Putamen (tissue), 1 donor: ENCODE measurements at places on chromosomes 4 and X.
A peak's percentile ranks its signal among the peaks of the same experiment; 100 is the strongest.

- no peak for DNase-seq
These were observed 329.5 kb downstream of the GRIA2 start for GRCh38 chr4:157550028-157550427.

GRCh38 chrX:318068-318738 lies 393 bp downstream of the GTPBP6 start:
- DNase-seq = peak; percentile 95

DNA sequence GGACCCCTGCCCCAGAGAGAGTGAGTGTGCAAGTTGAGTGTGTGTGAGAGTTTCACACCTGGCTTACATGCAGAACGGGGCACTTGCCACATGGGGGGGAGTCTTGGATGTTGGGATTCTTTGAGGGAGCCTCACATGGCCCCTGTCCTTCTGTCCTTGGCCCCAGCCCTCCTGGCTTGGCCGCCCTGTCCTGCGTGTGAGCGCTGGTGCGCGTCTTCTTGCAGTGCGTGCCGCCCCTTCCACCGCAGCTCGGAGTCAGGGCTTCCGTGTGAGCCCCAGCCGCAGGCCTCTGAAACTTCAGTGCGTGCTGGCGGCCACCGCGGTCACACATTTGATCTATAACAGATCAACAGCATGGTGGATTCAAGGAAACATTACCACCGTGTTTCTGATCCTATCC lies 30.1 kb upstream of the HGFAC start:
- DNase-seq = no peak

DNA sequence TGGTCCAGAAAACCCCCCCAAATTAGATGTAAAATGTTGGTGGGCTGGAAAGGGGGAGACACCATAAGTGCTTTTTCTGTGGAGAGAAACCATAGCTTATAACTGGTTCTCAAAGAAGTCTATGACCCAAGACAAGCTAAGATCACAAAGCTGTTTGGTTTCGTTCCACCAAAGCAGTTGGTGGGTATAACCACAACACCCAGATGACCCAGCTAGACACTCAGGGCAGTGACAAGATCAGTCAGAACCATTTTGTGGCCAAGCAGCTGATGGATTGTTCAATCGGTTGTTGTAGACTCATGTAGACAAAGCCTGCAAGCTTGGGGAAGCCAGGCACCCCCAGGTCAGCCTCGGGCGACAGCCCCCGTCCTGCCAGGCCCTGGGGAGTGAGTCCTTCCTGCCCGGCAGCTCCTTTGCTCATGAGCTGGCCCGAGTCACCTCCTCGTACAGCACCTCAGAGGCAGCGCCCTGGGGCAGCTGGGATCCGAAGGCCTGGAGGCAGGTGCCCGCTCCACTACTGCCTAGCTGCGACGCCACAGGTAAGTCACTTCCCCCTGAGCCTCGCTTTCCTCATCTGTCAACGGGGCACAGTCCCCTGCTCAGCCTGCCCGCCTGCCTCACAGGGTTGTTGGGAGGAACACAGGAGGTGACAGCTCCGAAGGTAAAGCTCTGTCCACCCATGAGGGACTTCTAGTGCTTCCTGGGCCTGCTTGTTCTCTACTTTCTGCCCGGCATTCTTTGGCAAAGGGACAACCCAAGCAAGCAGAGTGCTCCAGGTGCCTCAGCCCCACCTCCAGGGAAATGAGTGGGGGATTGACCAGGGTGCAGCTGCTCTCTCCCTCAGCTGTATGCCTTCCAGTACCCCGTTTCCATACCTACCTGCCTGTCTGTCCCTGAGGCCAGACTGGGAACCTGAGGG lies 65.2 kb upstream of the MTM1 start:
- DNase-seq = no peak

DNA sequence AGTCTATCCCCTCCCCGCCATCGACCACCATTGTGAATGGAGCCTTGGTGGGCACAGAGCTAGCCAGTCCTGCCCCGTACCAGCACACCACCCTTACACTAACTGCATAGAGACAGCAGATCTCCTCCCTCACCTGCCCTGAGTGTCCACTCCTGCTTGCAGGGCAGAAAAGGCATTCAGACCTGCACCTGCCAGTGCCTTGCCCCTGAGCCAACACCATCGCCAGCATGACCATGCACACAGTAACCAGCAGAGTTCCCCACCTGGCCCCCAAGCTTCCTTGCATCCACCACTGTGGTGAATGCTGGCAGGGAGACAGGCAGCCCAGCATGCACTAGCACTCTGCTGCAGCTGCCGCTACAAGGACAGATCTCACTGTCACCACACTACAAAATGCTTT lies 397.1 kb downstream of the KLHL4 start:
- no peak for DNase-seq

DNA sequence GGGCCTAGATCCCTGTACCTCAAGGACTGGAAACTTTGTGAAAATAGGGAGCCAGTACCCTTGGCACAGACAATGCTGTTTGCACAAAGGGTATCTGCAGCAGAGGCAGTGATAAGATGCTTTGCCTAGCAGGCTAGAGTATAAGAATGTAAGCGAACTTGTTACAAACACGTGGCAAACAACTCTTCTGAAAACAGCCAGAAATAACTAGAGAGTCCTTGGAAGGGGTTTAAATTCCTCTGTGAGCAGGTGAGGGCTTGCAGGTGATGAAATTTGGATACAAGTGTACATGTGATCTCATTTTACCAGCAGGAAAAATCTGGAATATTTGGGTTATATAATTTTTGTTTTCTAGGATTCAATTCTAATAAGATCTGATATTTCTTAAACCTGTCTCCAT lies 18.6 kb upstream of the ACSL4 start:
- DNase-seq = no peak

GRCh38 chr4:147840838-147841738 lies 109.2 kb downstream of the ARHGAP10 start:
- no peak for DNase-seq

GRCh38 chr4:25865586-25865985 lies 2.8 kb upstream of the SEL1L3 start:
- no peak for DNase-seq

DNA sequence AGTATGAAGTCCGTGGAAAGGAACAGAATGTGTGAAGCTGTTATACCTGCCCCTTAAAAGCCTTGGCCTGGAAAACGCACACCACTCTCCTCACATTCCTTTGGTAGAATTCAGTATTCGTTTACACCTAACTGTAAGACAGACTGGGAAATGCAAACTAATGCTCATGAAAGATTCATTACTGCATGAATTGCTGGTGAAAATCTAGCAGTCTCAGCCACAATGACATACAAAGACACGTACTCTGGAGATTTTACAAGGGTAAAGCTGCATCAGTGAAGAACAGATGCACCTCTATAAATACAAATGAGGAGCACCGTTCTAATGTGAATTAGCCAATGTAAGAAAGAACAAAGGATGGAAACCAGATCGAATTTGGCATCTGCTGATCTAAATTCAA lies 2051.3 kb downstream of the PCDH7 start:
- DNase-seq = no peak

- no peak for DNase-seq
These were observed 856.9 kb upstream of the FRG1 start for GRCh38 chr4:189083769-189084168.

DNA sequence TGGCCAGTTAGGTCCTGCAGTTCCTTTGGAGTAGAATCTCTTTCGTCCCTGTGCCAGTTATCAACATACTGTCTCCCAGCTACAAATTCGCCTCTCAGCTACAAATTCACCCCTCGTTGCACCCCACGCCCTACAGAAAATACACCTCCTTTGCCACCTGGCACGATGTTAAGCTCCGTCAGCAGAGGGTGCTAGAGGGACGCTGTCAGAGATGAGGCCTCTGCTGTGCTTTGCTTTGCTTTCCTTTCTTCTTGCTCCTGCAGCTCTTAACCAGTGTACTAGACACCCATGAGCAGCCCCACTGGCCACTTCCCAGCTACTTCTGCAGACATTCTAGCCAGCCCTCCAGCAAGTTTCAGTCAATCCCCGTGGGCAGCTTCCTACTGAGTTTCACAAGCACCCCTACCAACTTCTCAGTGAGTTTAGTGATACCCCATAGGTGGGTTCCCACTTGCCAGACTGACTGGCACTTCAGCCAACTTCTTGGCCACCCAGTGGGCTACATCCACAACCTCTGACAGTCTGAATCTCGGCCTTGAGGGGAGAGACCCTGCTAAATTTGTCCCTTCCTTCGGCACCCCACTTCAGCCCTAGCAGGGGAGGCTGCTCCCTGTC lies 21.8 kb downstream of the HAUS3 start:
- peak; percentile 64 for DNase-seq

DNA sequence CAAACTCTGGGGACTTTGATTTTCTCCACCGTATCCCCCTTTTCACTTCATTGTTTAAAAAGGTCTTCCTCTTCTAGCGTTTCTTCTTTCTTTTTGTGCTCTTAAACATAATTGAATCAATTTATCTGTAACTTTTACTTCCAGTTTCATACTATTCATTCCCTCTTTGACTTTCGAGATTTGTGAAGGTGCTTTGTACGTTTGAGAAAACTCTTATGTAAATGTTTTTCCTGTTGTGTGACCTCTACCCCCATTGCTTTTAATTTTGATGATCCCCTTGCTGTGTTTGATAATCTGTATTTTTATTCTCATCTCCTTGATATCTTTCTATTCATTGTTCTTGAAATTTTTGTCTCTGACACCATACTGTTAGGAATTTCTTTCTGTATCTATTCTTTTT lies 4.8 kb downstream of the USP38 start:
- no peak for DNase-seq

- DNase-seq = no peak
These were observed 263.2 kb downstream of the IL15 start for GRCh38 chr4:141899541-141899940.

- DNase-seq = no peak
These were observed 102.1 kb upstream of the STS start for GRCh38 chrX:7045238-7045955.

- DNase-seq = peak; percentile 23
These were observed 64.7 kb upstream of the TNIP3 start for GRCh38 chr4:121228848-121229247.

- DNase-seq = no peak
These were observed 119.0 kb downstream of the GALNTL6 start for GRCh38 chr4:171932238-171932637.

DNA sequence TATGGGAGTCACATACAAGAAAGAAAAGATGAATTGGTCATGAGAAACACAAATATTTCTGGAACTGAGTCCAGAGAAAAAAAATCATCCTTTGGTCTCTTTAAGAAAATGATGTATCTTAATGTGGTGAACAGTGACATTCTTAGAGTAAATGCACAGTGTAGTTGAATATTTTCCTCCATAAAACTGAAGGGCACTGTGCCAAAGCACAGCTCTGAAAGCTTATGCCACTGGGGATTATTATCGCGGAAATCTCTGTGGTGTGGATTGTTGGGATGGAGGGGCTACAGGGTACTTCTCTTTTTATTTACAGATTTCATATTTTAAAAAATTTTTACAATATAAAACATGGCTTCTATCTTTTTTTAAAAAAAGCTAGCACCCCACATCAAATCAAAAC lies 908.1 kb downstream of the CCSER1 start:
- no peak for DNase-seq

DNA sequence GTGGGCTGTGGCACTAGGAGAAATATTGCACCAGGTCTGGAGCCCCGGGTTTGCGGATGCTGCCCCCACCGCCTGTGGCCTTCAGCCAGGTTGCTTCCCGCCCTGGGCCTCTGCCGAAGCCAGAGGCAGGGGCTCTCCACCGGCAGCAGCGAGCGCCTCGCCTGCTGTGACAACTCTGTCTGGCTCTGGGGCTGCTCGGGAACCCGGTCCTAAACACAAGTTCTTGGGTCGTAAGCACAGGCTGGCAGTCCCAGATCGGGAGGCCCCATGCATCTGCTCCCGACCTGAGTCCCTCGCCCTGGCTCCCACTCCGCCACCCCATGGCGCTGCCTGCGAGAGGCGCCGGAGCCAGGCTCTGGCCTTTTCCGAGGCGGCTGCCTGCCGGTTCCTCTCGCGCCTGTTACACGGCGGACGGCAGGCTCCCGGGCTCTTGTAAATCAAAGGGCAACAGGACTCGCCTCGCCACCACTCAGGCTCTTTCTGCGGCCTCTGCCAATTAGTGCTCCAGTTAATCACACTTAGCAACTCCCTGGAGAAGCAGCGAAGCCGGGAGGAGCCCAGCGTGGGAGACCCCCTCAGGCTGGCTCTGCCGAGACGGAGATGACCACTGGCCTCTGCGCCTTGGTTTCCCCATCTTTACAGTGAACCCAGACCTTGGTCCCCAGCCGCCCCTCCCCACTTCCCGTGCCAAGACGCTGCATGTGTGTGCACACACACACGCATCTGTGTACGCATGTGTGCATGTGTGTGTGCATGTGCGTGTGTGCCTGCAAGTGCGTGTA lies 109.2 kb downstream of the DCTD start:
- DNase-seq = no peak

DNA sequence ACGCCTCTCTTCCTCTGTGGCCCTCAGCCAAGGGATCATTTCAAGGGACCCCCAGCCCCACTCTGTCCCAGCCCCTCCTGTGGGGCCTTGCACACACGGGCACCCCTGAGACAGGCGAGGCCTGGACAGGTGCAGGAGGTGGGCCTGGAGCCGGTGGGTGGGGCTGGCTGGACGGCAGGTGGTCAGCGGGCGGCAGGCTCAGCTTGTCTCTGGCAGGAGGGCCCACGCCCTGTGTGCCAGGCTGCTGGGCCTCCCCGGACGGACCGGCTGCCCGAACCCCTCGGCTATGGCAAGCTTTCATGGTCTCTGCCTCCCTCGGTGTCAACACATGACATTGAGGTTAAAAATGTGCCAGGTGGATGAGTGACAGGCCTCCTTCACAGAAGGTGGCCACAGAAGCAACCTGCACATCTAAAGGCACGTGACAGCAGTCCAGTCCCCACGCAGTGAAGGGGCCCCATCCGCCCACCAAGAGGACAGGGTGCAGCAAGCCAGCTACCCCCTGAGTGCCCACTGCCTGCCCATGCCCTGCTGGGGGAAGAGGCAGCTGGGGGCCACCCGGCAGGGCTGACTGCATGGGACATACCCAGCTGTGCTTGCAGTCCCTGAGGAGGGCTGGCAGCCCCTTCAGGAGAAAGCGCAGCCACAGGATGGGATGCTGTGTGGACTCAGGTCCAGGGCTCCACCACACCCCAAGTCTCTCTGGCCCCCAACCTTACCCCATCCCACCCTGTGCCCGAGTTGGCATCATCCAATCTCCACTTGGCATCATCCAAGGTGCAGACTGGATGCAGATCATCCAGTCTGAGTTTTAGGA lies 109.3 kb downstream of the FAM53A start:
- DNase-seq = no peak
